Stimulated activated CD4-positive, alpha-beta T cell treated with anti-CD3 and anti-CD28 coated beads, TNF-alpha, amount 100 ng/mL, for 1 hour (primary cell): ENCODE measurements at places on chromosomes 2 and 18.
A peak's percentile ranks its signal among the peaks of the same experiment; 100 is the strongest.

DNA sequence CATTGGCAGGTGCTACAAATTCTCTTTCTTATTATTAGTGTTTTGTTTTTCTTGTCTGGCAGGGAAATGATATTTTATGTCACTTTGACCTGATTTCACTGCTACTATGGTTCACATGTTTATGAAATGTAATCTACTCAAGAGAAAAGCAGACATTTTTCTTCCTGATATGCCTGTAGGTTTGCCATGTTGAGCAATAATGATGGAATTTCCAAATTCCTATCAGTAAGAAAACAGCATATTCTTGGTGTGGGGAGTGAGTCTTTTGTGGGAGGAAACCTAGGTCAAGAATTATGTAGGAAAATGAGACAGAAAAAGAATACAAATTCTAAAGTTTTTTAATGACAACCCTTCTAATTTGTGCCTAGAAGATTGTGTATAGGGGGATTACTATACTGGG, 356.4 kb downstream of the SLC4A3 start:
- no peak for DNase-seq

DNA sequence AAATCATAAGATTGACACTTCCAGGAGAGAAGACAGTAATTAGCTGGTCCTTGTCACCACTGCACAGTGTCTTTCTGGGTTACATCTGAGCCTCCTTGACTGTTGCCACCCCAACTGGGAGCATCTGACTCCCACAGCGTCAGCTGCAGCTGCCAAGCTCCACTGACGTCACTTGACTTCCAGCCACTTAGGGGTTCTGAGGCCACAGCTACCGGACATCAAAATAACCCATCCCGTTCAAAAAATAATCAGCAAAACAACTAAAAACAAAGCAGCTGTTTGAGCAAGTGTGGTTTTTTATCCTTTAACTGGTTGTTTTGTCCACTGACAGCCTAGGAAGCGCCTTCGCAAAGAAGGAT, 206.5 kb upstream of the AGAP1 start:
- DNase-seq = no peak

DNA sequence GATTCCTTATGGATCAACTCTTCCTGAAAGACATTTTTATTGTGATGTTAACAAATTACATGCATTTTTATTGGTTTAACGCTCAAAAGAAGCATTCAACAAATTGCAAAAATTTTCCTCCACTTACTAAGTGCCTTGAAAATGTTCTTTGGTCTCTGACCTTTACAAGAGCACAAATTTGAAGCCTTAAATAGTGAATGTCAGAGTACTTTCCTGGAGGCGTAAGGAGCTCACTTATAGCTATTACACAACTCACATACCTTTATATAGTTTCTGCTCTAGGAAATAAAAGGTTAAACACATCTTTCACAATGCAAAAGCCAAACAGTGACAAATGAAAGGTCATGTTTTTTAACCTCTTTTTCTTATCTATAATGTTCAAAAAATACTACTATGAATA, 405.7 kb upstream of the ZNF804A start:
- DNase-seq = no peak

DNA sequence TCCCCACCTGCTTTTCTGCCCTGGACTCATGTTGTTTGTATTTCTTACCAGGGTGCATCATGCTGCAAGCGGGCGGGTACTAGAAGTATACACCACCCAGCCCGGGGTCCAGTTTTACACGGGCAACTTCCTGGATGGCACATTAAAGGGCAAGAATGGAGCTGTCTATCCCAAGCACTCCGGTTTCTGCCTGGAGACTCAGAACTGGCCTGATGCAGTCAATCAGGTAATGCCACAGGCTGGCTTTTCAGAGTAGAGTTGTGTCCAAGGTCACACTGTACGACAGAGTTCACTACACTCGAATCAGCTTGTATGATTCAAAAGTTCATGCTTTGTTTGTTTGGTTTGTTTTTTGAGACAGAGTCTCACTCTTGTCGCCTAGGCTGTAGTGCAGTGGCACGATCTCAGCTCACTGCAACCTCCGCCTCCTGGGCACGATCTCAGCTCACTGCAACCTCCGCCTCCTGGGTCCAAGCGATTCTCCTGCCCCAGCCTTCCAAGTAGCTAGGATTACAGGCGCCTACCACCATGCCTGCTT, 19.4 kb downstream of the SRSF7 start:
- DNase-seq = no peak

GRCh38 chr2:199309973-199310372, 147.8 kb downstream of the SATB2 start:
- DNase-seq = no peak

DNA sequence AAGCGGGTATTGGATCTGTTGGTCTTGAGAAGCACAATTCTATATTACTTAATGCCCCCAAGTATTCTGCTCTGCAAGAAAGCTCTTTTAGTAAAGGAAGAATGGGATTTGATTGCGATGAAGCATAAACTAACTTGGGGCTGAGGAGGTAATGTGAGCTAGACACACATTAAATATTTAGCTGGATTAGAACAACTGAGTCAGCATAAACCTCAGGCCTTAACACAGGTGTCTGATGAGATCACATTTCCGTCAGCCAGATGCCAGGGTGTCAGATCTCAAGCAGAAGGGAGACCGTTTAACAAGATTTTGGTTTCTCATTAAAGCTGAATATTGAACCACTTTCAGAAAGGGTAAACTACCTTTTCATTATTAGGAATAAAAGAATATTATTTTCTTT, 94.5 kb downstream of the GYPC start:
- DNase-seq = no peak

DNA sequence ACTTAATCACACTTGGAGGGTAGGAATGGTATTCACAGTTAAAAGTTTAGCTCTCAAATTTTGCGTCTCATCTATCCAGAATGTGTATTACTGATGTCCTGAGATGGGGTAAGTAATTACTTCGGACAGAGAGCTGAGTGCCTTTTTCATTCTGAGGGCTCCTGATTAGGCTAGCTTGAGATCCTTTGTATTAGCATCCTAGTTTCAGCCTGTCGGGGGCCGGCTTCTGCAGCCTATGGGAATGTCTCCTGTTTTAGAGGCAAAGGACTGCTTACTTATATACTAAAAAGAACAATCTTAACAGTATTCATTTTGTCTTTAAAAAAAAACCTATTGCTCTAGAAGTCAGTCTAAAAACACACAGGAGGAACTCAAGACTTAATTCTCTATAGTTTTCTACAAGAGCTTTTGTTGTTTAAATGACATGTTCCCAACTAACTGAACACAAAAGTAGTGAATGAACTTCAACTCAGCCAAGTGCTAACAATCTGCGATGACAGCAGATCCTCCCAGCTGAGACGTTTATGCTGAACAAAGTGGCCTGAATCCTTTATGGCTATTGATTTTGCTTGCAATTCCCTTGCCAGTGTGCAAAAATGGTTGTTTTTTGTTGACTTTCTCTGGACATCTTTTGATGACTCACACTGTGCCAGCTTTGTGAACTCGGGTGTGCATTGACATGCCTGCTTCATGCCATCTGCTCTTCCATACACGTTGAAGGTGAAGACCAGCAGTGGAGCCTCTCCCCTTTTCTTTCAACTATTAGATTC, 118.7 kb downstream of the LYPD6B start:
- DNase-seq = no peak

GRCh38 chr2:84881581-84882413, 913 bp upstream of the TRABD2A start:
- DNase-seq = peak; percentile 73

DNA sequence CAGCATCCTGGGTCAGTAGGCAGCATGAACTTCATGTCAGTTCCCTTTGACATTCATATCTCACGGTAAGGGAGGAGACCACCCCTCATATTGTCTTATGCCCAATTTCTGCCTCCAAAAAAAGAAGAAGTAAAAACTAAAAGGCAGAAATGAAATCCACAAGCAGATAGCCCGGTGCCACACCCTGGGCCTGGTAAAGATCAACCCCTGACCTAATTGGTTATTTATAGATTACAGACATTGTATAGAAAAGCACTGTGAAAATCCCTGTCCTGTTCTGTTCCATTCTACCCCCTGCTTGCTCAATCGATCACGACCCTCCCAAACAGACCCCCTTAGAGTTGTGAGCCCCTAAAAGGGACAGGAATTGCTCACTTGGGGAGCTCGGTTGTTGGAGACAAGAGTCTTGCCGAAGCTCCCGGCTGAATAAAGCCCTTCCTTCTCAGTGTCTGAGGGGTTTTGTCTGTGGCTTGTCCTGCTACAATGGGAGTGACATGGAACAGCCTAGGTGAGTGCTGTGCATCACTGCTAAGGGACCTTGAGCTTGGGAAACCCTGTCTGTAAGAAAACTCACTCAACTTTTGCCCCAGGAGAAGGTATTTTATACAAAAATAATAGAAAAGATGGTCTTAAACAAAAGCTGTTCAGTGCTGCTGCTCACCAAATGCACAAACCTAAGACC, 11.1 kb downstream of the NDUFV2 start:
- no peak for DNase-seq

DNA sequence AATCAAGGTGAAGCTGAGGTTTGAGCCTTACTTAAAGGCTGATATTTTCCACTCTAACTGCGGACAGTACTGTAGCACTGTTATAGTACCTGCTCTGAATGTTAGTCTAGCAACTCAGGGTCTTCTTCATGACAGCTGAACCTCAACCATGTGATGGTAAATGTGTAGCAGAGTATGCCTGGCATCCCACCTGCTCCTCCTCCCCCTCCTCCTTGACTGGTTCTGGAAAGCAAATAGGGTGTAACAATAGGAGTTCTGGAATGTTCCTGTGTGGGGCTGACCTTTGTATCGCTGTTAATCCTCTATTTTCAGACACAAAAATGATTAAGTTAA, 447 bp upstream of the CCL20 start:
- no peak for DNase-seq
